ENCODE measurements at places on chromosomes 12 and 14.

DNA sequence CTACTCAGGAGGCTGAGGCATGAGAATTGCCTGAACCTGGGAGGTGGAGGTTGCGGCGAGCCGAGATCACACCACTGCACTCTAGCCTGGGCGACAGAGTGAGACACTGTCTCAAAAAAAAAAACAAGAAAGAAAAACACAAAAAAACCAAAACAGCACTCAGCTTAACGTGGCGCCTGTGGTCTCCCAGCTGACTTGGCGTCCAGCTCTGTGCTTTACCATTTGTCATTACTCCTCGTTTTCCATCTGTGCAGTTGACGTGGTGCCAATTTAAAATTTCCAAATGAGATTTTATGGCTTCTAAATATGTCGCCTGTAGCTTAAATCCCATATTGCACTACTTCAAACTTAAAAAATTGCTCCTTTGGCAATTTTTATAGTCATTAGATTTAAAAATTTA lies 2.0 kb downstream of the MGP start:
- DNase-seq, result no peak

DNA sequence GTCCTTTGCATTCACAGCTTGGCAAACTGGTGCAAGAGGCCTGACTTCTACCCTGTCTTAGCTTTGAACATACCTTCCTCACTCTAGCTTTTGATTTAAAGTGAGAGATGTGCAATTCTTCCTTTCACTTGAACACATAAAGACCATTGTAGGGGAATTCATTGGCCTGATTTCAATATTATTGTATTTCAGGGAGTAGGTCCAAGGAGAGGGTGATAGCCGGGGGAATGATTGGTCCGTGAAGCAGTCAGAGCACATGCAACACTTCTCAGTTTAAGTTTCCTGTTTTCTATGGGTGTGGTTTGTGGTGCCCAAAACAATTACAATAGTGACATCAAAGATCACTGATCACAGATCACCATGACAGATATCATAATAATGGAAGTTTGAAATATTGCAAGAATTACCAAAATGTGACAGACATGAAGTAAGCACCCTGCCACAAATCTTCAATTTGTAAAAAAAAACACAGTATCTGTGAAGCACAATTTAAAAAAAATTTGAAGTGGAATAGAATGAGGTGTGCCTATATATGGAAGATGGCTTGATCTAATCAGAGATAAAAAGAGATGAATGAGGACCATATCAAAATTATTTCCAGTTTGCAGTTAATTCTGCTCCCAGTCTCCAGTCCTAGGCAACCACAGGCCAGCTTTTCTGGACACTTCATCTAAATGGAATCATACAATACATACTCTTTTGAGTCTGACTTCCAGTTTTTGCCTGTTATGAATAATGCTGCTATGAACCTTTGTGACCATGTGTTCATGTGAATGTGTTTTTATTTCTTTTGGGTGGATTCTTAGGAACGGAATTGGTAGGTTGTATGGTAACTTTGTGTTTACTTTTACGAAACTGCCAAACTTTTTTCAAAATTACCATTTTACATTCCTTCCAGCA lies 23.2 kb downstream of the BORCS5 start:
- DNase-seq, result no peak

DNA sequence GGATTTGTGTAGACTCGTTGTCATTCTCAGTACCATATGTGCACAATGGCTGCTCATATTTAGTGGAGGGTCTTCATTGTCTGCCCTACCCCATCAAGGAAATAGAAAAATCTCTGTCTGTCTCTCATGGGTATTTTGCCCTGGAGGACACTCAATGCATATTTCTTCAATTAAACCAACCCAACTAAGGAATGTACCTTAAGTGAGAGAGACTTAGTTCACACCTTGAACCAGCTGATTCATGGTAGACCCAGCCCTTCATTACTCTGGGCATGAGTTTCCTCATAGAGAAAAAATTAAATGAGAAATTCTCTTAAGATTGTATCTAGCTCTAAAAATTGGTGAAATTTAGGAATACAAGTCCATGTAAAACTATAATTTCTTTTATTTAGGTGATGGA lies 107.1 kb upstream of the PLEKHG7 start:
- no peak for DNase-seq

DNA sequence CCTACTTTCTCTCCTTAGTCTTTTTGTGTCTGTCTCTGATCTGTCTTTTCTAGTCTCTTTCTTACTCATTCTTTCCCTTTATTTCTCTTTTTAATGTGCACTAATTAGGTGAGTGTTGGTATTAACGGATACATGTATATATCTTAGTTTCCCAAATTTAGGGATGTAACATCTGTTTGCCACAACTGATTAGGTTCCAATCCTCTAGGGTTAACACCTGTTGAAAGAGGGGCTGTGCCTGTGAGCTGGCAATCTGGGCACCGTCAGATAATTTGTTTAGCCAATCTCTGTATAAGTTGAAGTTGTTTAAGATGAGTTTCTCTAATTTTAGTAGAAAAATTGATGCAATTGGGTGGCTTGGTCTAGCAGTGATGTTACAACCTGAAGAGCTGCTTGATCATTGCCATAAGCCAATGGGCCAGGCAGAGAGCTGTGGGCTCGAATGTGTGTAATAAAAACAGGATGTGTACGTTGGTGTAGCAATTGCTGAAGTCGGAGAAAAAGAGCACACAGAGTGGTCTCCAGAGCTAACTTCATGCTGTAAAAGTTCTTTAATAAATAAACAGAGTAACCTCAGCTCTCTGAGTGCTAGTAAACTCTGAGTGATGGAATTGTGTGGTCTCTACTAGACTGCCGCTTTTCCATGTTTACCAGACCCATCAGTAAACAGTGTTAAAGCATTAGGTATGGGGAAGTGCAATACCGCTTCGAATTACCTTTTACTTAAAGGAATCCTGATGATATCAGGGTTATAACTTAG lies 18.3 kb upstream of the LYZ start:
- DNase-seq, result no peak

GRCh38 chr14:66117600-66117999 lies 368.6 kb upstream of the CCDC196 start:
- DNase-seq, result no peak

GRCh38 chr12:121132601-121133481 lies at the start of gene P2RX7:
P2RX7 (plus strand) TSS chr12:121132876; CDS start chr12:121132971, 95 bp downstream.
- peak; percentile 35 for DNase-seq

GRCh38 chr12:132312516-132312915 lies 16.9 kb downstream of the GALNT9 start:
- no peak for DNase-seq

DNA sequence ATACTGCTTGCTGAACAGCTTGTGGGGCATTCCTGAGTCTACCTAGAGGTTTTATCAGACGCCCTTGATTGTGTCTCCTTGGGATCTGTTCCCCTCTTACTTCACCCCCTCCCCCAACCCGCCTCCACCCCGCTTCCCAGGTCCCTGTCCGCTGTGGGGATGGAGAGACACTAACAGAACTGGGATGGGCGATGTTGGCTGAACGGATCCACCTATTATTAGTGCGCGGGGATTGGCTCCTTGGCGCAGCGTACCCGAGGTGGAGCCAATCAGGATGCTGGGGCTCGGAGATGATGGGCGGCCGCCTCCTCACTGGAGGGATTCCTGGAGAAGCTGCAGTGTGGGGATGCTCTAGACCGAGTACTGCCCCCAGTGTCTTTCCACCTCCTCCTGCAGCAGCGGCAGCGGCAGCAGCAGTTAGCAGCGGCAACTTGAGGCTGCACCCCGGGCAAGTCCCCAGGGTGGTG lies at the start of gene SYT1:
SYT1 (plus strand) TSS at position 372 of the 467 bp plus-strand sequence.
- no peak for DNase-seq

DNA sequence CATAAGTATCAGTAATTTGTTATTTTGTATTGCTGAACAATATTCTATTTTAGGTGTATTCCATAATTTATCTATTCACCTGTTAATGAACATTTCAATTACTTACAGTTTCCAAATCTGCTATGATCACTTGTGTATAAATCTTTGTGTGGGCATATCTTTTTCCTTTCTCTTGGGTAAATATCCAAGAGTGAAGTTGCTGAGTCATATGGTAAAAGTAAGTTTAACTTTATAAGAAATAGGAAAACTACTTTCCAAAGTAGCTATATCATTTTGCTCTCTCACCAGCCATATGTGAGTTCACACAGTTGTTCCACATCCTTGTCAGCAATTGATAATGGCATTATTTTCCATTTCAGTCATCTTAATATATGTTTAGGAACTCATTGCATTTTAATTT lies 66.6 kb upstream of the KITLG start:
- no peak for DNase-seq

DNA sequence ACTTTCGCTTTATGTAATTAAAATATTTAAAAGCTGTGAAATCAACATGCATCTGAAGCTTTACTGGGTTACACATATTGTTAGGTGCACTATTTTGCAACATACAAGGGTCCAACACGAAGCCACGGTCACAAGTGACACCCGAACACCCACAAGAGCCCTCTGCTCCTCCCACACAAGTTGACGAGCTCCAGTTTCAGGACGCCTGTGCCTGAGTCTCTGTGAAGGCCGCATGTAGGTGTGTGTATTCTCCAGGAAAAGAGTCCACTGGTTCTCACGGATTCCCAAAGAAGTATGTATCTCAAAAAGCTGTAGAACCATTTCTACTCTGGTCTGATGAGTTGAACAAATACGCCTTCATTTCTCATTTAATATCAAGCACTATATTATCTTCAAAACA lies 12.0 kb downstream of the SLC15A4 start:
- DNase-seq, result no peak

- DNase-seq, result no peak
These were observed 7.8 kb upstream of the ERP27 start for GRCh38 chr12:14946162-14946561.

- no peak for DNase-seq
These were observed 68.0 kb upstream of the DICER1 start for GRCh38 chr14:95225251-95225887.

DNA sequence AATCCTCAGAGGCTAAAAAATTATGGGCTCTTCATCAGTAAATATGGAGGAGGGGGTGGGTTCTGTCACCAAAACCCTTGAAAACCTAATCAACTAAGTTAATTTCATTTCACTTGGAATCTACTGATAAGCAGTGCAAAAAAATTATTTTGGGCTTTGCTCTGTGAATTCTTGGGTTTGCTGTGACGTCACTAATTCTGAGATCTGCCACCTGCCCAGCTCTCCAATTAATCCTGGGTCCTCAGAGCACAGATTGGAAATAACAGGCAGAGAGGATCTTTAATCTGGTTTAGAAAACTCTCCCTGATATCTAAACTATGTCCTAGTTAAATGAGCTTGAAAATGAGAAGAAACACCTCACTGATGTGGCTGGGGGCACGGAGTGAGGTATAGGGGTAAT lies 903.2 kb downstream of the AACS start:
- no peak for DNase-seq

DNA sequence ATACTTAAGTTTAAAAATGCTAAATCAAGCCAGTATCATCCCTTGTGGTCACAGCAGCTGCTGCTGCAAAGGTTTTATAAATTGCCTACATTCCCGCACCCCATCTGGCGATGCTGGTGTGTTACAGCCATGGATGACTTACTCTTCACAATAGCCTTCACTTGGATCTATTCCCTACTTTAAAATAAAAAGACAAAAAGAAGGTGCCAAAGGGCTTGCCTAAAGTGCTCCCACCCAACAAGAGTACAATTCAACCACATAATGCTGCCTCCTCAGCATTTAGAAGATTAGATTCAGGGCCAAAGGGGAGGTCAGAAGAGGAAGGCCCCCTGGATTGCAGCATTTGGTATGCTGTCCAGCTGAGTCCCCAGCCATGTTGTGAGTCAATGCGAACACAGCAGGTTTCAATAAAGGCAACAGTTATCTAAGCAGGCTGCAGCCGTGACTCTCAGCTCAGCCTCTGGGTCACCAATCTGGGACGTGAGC lies 176.1 kb downstream of the DAD1 start:
- no peak for DNase-seq

GRCh38 chr12:65296508-65297265 lies 18.2 kb downstream of the MSRB3 start:
- DNase-seq, result no peak

GRCh38 chr14:50658203-50658602 lies 9.9 kb downstream of the SAV1 start:
- DNase-seq, result no peak

- no peak for DNase-seq
These were observed 565 bp downstream of the CEP83 start for GRCh38 chr12:94458877-94459727.

GRCh38 chr12:79298506-79298905 lies 392.3 kb downstream of the PAWR start:
- no peak for DNase-seq

DNA sequence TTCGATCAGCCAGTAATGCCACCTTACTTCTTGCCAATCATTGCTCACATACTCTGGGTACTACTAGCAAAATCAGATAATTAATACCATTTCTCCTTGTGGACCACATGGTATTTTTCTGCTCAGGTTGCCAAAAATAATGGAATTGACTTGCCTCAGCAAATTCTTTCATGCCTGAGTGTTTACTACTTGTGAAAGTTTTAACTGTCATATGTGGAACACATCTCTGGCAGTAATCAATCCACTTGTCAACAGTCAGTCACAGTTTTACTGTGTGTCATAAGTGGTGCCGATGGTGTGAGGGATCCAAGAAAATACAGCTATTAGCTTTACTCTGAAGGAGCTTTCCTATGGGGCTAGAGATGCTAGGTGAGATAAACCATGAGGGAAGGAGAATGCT lies 55.3 kb upstream of the ATF1 start:
- DNase-seq, result no peak

GRCh38 chr14:20522332-20522731 lies 17.0 kb downstream of the RNASE10 start:
- no peak for DNase-seq

- no peak for DNase-seq
These were observed 598.8 kb downstream of the SLC16A7 start for GRCh38 chr12:60194678-60195077.

- no peak for DNase-seq
These were observed 96.3 kb downstream of the TSPAN8 start for GRCh38 chr12:71061451-71061850.

- DNase-seq, result no peak
These were observed 50.0 kb downstream of the C2CD5 start for GRCh38 chr12:22494319-22494718.

- no peak for DNase-seq
These were observed 3.5 kb downstream of the TAC3 start for GRCh38 chr12:57012600-57013465.

- peak; percentile 13 for DNase-seq
These were observed 1.9 kb downstream of the FAM186A start for GRCh38 chr12:50394469-50395029.

GRCh38 chr14:56237398-56237797 lies 119.2 kb downstream of the PELI2 start:
- no peak for DNase-seq

- no peak for DNase-seq
These were observed 71.3 kb upstream of the GPATCH2L start for GRCh38 chr14:76080471-76080870.

DNA sequence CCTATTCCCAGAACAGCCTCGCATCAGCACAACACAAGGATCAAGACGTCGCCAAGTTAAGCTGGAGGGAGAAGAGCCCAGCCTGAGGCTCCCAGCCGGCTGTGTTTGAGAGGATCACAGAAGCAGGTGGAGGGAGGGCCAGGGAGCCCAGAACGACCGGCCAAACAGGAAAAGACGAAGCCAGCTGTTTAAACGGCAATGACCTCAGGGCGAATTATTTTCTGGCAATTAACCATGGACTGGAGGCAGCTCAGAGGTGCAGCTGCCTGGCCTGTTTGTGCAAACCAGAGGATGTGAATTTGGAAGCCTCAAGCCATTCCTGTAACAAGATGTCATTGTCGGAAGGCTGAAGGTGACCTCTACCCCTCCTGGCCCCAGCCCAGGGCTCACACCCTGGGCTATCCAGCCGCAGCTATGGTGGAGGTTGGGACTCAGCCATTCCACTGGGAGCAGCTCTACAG lies 175.8 kb upstream of the PRMT8 start:
- no peak for DNase-seq
